ENCODE measurements at places on chromosomes 11 and 22. TPM values are rescaled to one million over a fixed set of nuclear protein-coding genes. Genes with fewer than 3 reads are reported as not detected.

GRCh38 chr11:92362989-92363388 lies 138.4 kb downstream of the FAT3 start:
- DNase-seq, result no peak

DNA sequence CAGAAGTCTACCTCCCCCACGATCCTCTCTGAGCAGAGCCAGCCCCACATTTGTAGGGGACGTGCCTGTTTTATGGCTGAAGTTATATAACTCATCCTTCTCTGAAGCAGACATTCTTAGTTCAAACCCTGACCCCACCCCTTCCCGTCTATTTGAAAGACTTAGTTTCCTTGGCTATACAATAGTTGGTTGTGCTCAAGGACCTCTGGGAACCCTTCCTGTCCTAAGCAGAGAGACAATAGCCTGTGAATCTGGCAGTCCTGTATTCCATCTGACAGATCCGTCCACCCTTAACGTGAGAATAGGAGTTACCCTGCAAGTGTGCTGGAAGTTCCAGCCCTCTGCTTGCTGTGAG lies 75.2 kb downstream of the MN1 start:
- DNase-seq, result no peak

- DNase-seq, result peak; percentile 9
Observed at GRCh38 chr11:115141231-115142114, 362.7 kb downstream of the CADM1 start.

GRCh38 chr11:121449123-121449522 lies 3.0 kb upstream of the SORL1 start:
- no peak for DNase-seq

- DNase-seq, result peak; percentile 58
Observed at GRCh38 chr11:3044004-3044403, 13.2 kb downstream of the CARS1 start.

DNA sequence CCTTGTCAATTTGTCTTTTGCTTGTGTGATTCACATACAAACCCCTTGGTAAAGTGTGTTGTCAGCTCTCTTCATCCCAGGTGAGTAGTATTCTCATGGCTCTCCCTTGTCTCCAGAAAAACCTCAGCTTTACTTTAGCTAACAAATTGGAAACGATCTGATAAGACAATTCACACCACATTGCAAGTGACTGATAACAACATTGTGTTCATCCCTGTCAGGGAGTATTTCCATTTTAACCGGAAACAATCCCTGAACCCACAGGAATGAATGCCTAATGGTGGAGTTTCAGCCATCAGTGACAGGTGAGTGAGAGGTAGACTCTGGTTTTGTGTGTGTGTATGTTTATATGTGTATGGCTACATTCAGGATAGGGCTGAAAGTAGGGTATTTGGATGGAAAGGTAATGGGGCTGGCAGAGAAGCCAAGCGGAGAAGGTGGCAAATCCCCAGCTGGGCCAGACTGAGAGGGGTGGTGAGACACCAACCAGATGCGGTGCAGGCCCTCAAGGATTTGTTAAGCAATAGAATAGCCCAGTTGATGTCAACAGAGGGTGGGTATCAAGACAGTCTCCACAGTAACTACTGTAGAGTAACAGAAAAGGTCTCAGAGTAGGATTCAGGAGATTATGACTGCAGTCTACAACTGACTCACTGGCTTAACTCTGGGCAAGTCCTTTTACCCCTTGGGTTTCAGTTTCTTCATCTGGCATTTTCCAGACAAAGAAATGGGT lies 7.6 kb downstream of the LRRC51 start:
- no peak for DNase-seq

DNA sequence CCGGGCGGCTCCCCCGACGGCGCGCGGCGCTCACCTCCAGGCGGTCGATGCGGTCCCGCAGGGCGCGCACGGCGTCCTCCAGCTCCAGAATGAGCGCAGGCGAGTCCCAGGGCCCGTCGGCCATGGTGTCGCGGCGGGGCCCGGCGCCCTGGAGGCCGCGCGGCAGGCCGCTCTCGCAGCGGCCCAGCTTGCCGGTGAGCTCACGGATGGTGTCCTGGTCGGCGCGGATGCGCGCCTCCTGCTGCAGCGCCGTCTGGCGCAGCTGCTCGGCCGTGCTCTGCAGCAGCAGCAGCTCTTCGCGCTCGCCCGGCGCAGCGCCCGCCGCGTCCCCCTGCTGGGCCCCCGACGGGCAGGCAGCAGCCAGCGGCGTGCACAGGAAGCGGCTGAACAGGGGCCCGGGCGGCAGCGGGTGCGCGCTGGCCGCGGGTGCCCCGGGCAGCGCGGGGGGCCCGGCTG lies 599 bp downstream of the NPTXR start:
- DNase-seq, result peak; percentile 60

GRCh38 chr11:74754507-74755252 lies 6.0 kb downstream of the RNF169 start:
- peak; percentile 89 for DNase-seq

GRCh38 chr11:128411150-128411549 lies 176.2 kb downstream of the ETS1 start:
- no peak for DNase-seq

DNA sequence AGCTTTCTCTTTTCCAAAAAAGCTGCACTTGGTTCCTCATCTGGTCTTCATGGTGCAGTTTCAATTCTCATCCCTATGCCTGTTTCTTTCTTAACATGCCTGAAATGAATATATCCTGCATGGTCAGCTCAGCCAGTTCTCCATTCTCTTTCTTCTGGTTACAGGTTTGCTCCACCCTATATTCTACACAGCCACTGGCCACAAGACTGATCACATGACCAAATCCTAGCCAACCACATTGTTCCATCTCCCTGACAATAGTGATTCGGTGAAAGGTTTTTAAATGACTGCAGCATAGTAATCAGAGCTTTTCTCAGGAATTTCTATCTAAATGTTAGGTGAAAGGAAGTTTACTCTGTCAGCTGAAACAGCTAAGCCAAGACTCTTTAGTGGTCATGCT lies 891.4 kb downstream of the METTL15 start:
- DNase-seq, result no peak

DNA sequence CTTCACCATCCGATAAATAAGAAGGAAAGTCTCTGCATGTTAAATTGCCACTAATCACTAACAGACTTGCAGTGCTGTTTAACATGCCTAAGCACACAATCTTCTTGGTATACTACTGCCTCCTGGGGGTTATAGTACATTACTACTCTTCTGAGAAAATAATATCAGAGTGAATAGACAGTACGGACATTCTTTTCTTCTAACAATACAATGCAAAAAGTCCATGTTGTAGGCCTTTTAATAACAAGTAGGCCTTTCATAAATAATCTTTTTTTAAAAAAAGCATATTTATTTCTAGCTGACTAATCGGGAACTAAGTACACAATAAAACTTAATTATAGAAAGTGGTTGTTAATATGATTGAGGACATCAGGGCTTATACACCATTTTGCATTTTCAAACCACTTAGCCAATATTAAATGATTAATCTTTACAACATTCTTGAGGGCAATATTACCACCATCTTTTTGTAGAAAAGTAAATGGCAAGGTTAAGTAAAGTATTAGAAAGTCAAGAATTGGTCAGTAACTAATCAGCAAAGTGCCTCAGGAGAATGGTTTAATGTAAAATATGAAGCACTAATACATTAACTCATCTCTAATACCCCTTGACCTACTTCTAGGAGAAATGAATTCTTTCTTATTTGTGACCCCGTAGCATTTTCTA lies 84.7 kb downstream of the TTC28 start:
- peak; percentile 62 for DNase-seq

DNA sequence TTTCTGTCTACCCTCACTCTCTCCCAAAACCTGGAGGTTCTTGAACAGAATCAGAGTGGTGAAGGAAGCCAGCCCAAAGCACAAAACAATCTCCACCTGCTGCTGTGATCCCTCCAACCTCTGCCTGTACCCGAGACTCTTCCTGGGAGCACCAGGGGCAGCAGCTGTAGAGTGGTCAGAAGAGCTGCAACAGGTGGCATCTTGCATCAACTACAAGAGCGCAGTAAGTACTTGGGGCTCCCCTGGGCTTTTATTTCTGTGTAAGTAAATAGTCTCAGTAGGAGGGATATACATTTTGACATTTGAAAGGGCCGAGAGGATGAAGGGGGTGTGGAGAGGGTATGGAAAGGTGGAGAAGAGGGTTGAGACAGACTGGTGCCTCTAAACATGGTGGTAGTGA lies 8.3 kb upstream of the UBQLNL start:
- no peak for DNase-seq

GRCh38 chr11:61832207-61832606 lies 4.1 kb downstream of the FADS2 start:
- no peak for DNase-seq

DNA sequence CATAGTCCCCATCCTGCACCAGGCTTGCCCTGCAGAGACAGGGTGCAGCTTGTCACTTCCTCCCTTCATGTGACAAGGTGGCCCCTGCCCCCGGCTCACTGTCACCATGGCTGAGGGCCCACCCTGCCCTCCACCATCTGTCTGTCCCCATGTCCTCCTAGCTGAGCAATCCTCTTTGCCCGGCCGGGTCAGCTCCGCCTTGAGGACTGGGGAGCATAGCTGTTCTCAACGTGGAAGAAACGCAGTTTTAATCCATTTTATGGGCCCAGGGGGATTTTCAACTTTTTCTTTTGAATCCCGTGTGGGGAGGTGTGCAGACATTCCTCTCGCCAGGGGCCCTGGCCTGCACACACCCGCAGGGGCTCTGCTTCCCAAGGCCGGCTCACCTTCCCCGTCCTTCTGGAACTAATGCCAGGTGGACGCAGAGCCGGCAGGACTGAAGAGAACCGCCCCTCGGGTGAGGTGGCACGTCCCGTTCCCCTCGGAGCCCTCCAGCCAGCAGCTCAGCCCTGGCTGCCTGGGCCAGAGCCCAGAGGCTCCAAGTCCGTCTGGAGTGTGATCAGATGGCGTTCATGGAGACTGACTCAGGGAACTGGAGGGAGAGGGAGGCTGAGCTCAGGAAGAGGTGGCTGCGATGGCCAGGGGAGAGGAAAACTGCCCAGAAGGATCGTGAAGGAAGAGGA lies 1108.7 kb downstream of the BRD1 start:
- no peak for DNase-seq

GRCh38 chr11:92332986-92333385 lies 108.4 kb downstream of the FAT3 start:
- DNase-seq, result peak; percentile 47

GRCh38 chr11:78646564-78647185 lies 72.0 kb upstream of the NARS2 start:
- DNase-seq, result peak; percentile 69

- DNase-seq, result no peak
Observed at GRCh38 chr11:12705874-12706273, 31.7 kb downstream of the TEAD1 start.

CYP2D6 gene
- total RNA-seq, result not detected

CASP12 gene
- 0.20 TPM for total RNA-seq

PGR gene
- not detected for total RNA-seq

SEPTIN5 gene
- total RNA-seq, result 7.7 TPM

RTN4RL2 gene
- 0.34 TPM for total RNA-seq

SYT12 gene
- 0.81 TPM for total RNA-seq

BTBD18 gene
- total RNA-seq, result not detected

BIRC3 gene
- 8.7 TPM for total RNA-seq

HTR3B gene
- total RNA-seq, result not detected

CADM1 gene
- 71.9 TPM for total RNA-seq
